ENCODE measurements at places on chromosomes 11 and 22.

DNA sequence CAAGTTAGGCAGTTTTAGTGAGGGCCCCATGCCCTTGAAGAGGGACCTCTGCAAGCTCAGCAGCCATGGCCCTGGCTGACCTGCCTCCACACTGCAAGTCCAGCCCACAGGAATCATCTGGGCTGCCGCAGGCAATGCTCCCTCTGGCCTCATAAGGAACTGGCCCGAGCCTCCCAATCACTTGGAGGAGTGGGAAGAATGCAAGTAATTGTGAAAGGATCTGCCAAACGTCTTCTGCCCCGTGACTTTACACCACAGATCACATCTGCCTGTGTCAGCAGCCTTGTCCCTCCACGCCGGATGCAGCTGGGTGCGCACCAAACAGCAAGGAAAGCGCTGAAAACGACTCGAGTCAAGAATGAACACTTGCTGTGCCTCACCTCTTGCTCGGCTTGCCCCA, 23.8 kb downstream of the OPCML start:
- no peak for DNase-seq

DNA sequence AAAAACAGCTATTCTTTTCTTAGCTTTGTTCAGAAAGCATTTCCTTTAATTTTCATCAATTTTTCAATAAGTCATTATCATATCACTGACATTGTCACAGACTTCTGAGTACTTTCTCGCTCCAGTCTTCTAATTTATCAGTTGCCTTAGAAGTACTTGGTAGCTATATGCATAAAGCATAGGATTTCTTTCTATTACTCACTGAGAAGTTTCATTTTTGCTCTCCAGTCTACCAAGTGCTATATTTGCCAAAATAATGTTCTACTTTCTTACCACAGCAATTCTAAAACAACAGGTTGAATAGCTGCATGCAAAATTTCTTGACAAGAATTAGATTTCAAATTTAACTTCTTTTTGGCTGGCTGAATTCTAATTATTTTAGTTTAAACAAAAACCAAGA, 116.3 kb downstream of the STK33 start:
- no peak for DNase-seq

- no peak for DNase-seq
These were observed 15.8 kb downstream of the SLC22A25 start for GRCh38 chr11:63227521-63228107.

- DNase-seq: no peak
These were observed 15.8 kb downstream of the IGLL1 start for GRCh38 chr22:23564276-23564675.

DNA sequence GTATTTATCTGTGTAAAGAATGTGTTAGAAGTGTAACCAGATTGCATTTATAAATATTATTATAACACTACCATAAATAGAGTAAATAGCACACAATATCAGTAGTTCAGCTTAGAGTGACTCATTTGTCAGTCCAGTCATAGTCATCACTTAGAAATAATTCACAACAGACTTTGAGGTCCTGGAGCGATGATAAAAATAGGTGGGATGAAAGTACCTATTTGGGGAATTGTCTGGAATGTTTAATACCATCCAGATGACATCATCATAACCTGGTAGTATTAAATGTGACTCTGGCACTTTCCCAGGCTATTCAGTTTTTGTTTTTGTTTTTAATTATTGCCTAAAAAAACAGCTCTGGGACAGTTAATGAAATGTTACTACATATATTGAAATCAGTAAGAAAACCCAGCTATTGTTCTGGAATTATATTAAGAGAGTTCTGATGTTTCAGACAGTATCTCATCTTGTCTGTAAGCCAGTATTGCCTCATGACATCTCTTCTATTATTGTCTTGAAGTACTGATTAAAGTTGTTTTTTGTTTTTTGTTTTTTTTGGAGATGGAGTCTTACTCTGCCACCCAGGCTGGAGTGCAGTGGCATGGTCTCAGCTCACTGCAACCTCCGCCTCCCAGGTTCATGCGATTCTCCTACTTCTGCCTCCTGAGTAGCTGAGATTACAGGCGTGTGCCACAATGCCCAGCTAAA, 74.8 kb downstream of the SIK2 start:
- no peak for DNase-seq

DNA sequence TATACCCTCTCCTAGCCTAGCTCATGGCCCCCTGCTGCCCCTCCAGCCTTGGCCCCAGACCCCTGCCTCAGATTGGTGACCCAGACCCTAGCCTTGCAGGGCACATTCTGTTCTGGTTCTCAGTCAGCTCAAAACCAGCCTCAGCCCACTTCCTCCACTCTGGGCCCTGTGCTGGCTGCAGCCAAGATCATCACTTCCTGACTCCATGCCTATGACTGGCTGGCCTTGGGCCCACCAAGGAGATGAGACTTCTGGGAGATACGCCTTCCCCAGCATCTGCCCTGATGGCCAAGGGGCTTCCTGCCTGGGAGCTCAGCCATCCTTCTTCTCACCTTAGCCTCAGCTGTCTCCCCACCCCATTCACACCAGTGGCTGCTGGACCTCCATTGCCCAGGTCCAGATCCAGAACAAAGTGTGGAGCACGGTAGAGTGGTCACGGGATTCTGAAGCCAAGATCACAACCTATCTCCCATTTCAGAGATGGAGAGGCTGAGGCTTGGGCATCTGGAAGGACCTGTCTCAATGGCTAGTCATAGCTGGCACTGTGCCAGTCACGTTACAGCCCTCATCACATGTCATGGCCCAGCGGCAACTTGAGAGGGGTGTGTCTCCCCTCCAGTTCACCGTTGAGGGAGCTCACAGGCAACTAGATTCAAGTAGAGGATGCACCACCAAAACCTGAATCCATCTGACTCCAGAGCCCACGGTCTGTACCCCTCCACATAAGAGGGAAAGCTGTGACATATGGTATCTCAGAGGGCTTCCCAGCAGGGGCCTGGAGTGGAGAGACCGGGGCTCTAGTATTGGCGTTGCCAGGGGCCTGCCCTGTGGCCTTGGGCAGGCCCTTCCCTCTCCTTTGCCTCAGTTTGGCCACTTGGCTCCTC, 43.0 kb upstream of the KLHL35 start:
- no peak for DNase-seq

All from suprapubic skin (tissue), 4 donors.